ENCODE measurements at places on chromosomes 6 and 20.

GRCh38 chr6:167788563-167788903, 38.2 kb upstream of the AFDN start:
- DNase-seq: no peak

- no peak for DNase-seq
Observed at GRCh38 chr6:159062564-159062945, 17.8 kb upstream of the TAGAP start.

DNA sequence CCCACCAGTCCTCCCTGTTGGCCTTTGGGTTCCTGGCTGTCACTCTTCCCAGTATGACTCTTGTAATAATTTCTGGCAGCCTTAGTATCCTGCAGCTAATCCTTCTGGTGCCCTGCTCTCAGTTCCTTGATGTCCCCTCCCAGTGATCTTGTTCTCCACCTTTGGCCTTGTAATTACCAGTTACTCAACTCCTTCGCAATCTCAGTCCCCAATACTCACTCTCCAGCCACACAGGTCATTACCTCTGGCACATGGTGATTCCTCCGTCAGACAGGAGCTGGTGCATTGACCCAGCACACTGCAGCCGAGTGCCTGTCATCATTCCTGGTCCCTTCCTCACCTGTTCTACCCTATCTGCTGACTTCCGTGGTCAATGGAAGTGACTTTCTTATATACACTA, 101.4 kb downstream of the FAM120B start:
- DNase-seq: no peak

DNA sequence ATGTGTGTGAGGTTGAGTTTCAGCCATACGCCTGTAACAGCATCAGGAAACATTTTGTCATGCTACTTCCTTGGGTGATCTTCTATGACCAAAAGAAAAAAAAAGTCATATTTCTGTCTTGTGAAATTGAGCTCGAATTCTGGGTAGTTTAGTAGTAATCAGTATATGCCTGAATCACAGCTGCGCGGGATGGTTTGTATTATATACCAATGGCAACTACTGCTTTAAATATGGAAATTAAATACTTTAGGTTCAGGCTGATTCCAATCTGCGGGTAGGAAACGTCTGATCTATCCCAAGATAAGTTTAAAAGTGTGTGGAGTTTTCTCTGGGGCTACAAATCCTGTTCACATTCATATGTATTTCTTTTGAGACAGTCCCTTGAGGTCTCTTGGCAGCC, 115.6 kb upstream of the FERMT1 start:
- no peak for DNase-seq

GRCh38 chr20:46174469-46175126, 56.5 kb downstream of the CD40 start:
- peak; percentile 48 for DNase-seq

- no peak for DNase-seq
Observed at GRCh38 chr6:16413399-16413798, 175.0 kb downstream of the GMPR start.

- DNase-seq: no peak
Observed at GRCh38 chr6:16851758-16852157, 90.5 kb upstream of the ATXN1 start.

DNA sequence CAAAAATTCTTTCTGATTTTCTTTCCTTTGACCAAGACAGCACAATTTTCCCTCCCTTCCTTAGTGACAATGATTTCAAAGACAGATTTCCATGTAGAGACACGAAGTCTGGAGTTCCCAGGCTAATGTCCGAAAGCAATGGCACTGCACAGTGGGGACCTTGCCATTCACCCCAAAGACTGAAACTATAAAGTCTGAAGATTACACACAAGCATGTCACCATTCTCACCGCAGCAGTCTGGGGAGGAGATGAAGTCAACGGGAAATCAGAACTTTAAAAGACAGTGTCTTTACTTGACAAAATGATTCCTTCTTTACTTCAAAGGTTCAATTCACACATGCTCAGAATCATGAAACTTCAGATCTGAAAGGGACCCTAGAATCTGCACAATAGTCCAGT, 8.3 kb downstream of the B4GALT5 start:
- no peak for DNase-seq

- DNase-seq: no peak
Observed at GRCh38 chr6:41545247-41545702, 906 bp upstream of the FOXP4 start.

- no peak for DNase-seq
Observed at GRCh38 chr6:38427492-38428210, 212.1 kb downstream of the BTBD9 start.

GRCh38 chr6:45533386-45533785, 155.7 kb upstream of the SUPT3H start:
- DNase-seq: no peak

DNA sequence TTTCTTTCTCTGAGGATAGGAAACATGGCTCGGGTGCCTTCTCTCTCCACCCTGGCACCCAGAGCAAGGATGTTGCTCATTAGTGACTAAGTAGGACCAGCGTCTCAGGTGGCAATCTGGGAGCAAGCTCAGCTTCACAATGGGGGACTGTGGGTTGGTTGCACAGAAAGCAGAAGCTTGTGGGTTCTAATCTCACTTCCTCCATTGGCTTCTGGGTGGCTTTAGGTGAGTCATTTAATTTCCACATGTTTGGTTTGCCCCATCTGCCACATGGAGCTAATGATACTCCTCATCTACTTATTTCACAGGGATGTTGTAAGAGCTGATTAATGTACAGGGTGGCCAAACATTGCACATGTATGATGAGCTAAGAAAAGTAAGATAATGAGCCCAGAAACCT, 54.8 kb upstream of the AKIRIN2 start:
- DNase-seq: no peak

DNA sequence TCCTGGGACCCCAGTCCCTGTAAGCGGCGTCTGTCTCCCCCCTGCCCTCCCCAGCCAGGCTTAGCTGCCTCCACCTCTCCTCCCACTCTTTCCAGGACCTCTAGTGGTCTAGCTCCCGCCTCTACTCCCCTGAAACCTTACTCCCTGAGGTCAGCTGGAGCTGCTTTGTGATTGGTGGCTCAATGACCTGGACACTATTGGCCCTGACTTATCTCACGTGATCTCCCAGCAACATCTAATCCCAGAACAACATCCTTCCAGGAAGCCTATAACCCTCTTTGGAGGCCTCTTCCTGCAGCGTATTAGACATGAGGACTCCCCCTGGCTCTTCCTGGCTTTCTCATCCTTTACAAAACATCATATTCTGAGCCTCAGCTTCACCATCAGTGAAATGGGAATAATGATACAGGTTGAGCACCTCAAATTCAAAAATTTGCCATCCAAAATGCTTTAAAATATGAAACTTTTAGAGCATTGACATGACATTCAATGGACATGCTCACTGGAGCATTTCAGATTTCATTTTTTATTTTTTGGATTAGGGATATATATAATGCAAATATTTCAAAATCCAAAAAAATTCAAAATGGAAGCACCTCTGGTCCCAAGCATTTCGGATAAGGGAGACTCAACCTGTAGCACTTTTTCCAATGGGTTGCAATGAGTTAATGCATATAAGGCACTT, 16.3 kb upstream of the SRC start:
- DNase-seq: no peak

- DNase-seq: no peak
Observed at GRCh38 chr6:3776881-3777507, 25.5 kb upstream of the PXDC1 start.

GRCh38 chr20:41136680-41137613, at the start of gene PLCG1:
Gene PLCG1 (plus strand): TSS chr20:41137543. CDS start chr20:41137642, 99 bp downstream.
- peak; percentile 78 for DNase-seq

- no peak for DNase-seq
Observed at GRCh38 chr20:43681991-43682410, 15.1 kb downstream of the MYBL2 start.

GRCh38 chr20:48687117-48687800, 140.5 kb downstream of the PREX1 start:
- DNase-seq: no peak

GRCh38 chr6:73050706-73051105, 174.6 kb downstream of the KHDC1L start:
- no peak for DNase-seq

DNA sequence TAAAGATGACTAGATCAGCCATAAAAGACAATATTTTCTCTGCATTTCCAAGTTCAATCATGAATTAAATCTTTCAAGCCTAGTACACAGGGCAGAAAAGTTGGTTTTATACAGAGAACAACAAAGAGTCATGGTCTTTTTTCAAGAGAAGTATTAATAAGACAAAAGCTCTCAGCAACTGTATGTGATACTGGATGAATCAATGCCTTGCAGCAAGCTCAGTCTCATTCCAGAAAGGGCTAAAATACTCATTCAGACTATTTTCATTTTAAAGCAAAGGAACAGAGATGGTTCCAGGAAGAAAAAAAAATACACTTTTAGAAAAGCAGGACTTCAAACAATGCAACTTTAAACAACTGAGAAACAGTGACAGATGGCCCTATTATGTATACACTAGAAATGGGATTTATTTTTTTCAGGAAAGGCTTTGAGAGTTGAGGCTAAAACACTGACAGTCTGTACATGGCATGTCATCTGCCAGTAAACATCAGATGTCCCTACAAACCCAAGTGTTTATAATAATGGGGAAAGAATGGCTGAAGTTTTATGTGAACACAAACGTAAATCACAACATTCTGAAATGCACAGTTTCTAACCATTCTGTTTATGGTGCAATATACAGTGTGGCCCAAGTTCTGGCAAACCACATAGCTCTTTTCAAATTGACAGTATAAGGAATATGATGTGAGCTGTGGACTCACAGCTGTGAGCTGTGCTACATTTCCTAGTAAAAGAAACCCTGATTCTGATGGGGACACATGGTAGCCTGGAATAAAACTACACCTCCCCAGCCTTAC, 114.3 kb upstream of the DST start:
- no peak for DNase-seq

- DNase-seq: no peak
Observed at GRCh38 chr20:33275871-33276270, 7.1 kb upstream of the BPIFB1 start.

- DNase-seq: peak; percentile 24
Observed at GRCh38 chr6:20688710-20689500, 154.6 kb downstream of the CDKAL1 start.

GRCh38 chr20:7859356-7859802, 80.9 kb downstream of the HAO1 start:
- DNase-seq: peak; percentile 59

GRCh38 chr6:46645265-46645664, 7.4 kb downstream of the CYP39A1 start:
- DNase-seq: no peak

- DNase-seq: no peak
Observed at GRCh38 chr20:3233991-3234498, 4.9 kb downstream of the SLC4A11 start.

DNA sequence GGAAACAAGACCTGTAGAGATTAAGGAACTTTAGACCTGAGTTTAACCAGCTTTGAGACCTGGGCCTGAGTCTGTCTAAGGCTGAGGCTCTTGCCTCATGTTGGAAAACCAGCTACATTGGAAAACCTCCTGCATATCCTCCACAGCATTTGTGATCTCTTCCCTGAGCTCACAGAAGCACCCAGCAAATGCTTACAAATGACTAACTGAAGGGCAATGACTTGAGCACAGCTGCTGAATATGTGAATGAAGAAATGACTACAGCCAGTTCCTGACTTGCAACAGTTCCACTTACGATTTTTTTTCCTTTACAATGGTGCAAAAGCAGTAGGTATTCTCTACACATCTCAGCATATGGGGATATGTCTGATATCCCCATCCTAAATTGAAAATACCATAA, 112.4 kb upstream of the RREB1 start:
- DNase-seq: no peak

- DNase-seq: no peak
Observed at GRCh38 chr20:43568706-43569105, 9.9 kb downstream of the SGK2 start.

Measured in NCI-H774 (cell line).